Panc1 (cell line): ENCODE measurements at places on chromosomes 1 and 21. TPM values are rescaled to one million over a fixed set of nuclear protein-coding genes. Genes with fewer than 3 reads are reported as not detected.

DNALI1 gene
- 0.36 TPM for total RNA-seq

CRYAA gene
- total RNA-seq: 2.1 TPM

AMY1A gene
- not detected for total RNA-seq

FMO2 gene
- total RNA-seq: 0.08 TPM

FAM163A gene
- total RNA-seq: not detected

IL10 gene
- total RNA-seq: not detected

FAM167B gene
- total RNA-seq: 1.9 TPM

CD48 gene
- 0.67 TPM for total RNA-seq

KCNJ6 gene
- total RNA-seq: not detected

FAAH gene
- total RNA-seq: 25.9 TPM

SPOCD1 gene
- total RNA-seq: 0.54 TPM

SPRR3 gene
- not detected for total RNA-seq

RBBP4 gene
- 376 TPM for total RNA-seq

MFAP2 gene
- total RNA-seq: 12.9 TPM

GJA5 gene
- total RNA-seq: not detected

PPP1R15B gene
- 51.1 TPM for total RNA-seq

NBPF10 gene
- total RNA-seq: 2.8 TPM

DDR2 gene
- total RNA-seq: 1.9 TPM

DCST2 gene
- 0.13 TPM for total RNA-seq

SLC30A10 gene
- total RNA-seq: not detected

AIRE gene
- total RNA-seq: not detected

NKAIN1 gene
- 1.7 TPM for total RNA-seq

CA14 gene
- not detected for total RNA-seq

FH gene
- total RNA-seq: 87.1 TPM

FAM76A gene
- total RNA-seq: 15.4 TPM

SGIP1 gene
- total RNA-seq: 1.6 TPM

TNFSF18 gene
- not detected for total RNA-seq

TRIM62 gene
- 7.4 TPM for total RNA-seq

SUSD4 gene
- 0.28 TPM for total RNA-seq

USH2A gene
- total RNA-seq: not detected

DVL1 gene
- total RNA-seq: 144 TPM

ZP4 gene
- not detected for total RNA-seq

LCE2B gene
- not detected for total RNA-seq

HFM1 gene
- total RNA-seq: 0.39 TPM

OR2T29 gene
- total RNA-seq: not detected

PAPPA2 gene
- total RNA-seq: 0.03 TPM
